B cell (primary cell): ENCODE measurements at places on chromosomes 5 and 9.

DNA sequence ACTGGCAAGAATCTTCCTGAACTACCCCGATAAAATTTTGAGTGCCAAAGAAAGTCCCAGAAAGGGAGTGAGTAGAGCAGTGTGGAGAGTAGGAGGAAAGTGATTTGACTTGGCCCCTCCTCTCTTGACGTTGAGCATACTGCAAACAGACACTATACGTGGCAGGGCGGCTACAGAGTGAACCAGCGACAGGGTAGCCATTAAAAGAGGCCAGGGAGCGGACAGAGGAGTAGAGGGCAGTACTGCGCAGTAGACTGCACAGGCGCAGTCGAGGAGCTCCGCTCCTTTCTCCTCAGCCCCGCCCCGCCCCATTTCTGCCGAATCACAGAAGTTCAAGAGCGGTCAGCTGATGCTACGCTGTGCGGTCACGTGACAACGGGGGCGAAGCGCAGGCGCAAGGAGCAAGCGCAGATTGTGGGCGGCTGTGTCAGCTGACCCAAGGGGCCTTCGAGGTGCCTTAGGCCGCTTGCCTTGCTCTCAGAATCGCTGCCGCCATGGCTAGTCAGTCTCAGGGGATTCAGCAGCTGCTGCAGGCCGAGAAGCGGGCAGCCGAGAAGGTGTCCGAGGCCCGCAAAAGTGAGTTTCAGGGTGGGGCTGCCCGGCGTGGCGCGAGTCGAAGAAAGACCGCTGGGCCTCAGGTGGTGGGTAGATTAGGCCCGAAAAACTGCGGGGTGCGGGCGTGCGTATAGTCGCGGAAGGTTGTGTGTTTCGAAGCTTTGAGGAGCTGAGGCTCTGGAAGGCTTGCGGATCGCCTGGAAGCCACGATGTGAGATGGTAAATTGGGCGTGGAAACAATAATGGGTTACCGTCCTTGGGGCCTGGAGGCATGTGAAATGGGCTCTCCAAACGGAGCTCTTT lies at the start of gene ATP6V1G1:
TSS of gene ATP6V1G1 (plus strand) at position 425 of the 858 bp plus-strand sequence. CDS start at position 495, 70 bp downstream.
- H3K4me1 ChIP-seq, result peaks cover 39% of the 10 kb centered on the region
- no peaks in the 10 kb centered on the region for H3K27me3 ChIP-seq
- H3K36me3 ChIP-seq, result peaks cover 7% of the 10 kb centered on the region
- H3K4me3 ChIP-seq, result peak within 1 kb of the TSS; percentile 93
- DNase-seq, result peak; percentile 99
- H3K27ac ChIP-seq, result peak within 1 kb of the TSS; percentile 93

DNA sequence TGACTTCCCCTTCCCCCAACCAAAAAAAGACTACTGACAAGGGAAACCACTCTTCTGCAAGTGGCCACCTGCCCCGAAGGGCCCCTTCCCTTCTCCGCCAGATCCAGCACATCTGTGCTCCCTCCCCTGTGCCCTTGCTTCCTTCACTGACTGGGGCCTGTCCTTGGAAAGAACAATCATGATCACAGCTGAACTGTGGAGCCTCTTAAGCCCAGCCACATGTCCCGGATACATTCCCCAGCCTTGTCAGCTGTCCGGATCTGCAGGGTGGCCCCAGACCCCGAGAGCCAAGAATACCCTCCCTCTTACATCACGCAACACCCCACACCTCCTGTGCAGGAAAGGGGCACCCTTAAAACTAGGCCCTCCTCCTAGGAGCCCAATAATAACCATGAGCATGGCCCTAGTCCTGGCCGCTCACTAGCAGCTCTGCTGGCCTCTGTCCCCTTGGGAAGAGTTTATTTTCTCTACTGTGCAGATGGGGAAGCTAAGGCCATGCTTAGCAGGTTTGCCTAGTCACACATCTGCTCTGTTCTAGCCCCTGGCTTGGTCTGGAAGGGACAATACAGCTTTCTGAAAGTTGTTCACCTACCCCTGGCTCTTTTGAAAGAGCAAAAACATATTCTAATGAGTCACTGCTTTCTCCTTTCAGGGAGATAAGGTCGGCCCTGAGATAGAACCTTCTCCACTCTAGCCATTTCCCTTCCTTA lies 3.8 kb downstream of the SPRY4 start:
- no peak for DNase-seq
- peaks cover 60% of the 10 kb centered on the region for H3K4me1 ChIP-seq
- H3K4me3 ChIP-seq, result no peak overlapping the region
- H3K36me3 ChIP-seq, result no peaks in the 10 kb centered on the region

DNA sequence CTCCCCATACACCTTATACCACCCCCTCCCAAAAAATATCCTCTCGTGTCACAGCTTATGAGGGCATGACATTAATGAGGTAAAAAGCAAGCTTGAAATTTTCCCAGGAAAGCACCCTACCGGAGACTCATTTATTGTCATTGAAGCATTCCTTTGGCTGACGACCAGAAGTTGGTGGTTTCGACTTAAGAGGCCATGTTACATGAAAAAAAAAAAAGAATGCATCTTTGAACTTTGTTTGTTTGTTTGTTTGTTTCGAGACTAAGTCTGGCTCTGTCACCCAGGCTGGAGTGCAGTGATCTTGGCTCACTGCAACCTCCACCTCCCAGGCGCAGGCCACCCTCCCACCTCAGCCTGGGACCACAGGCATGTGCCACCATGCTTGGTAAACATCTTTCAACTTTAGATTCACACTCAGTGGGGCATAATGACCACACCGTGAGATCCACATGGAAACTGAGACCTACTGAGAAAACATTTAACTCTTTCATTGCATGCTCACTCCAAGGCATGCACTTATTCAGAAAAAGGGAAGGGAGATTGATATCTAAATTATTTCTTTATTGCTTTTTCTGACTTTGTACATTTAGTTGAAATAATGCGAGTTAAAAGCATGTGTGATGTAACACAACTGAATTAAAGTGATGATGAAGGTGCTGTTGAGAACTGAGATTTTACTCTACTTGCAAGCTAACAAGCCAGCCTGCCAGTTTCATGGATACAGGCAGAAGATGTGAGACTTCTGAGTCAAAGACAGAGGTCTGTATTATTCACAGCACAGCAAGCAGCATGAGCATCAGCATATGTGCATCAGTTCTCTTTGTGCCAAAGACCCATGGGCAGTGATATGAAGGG lies 5.1 kb upstream of the RAB14 start:
- peaks cover 28% of the 10 kb centered on the region for H3K4me1 ChIP-seq
- peak overlapping the region; percentile 48 for H3K4me3 ChIP-seq
- no peak for DNase-seq
- no peaks in the 10 kb centered on the region for H3K27me3 ChIP-seq
- peak overlapping the region; percentile 82 for H3K27ac ChIP-seq

DNA sequence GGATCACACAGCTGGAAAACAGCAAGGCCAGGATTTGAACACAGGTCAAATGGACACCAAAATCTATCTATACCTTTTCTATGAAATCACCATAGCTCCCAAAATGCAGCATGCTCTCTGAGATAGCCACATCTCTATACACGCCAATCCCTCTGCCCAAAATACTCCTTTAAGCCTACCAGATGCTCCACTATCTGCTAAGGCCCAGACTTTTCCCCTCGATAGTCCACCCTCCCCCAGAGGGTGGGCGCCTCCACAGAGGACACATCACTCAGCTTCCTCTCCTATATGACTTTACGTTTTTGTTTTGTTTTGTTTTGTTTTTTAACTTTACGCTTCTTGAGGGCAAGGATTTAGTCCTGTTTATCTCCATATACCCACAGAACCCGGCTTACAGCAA lies 46.8 kb downstream of the MTMR12 start:
- H3K4me3 ChIP-seq, result no peak overlapping the region
- no peaks in the 10 kb centered on the region for H3K27me3 ChIP-seq
- DNase-seq, result no peak
- peaks cover 15% of the 10 kb centered on the region for H3K4me1 ChIP-seq
- peaks cover 10% of the 10 kb centered on the region for H3K36me3 ChIP-seq

GRCh38 chr5:53438486-53439472 lies 41.6 kb upstream of the FST start:
- DNase-seq, result no peak
- no peaks in the 10 kb centered on the region for H3K27me3 ChIP-seq
- H3K4me1 ChIP-seq, result no peaks in the 10 kb centered on the region
- H3K27ac ChIP-seq, result no peak overlapping the region
- H3K4me3 ChIP-seq, result no peak overlapping the region

DNA sequence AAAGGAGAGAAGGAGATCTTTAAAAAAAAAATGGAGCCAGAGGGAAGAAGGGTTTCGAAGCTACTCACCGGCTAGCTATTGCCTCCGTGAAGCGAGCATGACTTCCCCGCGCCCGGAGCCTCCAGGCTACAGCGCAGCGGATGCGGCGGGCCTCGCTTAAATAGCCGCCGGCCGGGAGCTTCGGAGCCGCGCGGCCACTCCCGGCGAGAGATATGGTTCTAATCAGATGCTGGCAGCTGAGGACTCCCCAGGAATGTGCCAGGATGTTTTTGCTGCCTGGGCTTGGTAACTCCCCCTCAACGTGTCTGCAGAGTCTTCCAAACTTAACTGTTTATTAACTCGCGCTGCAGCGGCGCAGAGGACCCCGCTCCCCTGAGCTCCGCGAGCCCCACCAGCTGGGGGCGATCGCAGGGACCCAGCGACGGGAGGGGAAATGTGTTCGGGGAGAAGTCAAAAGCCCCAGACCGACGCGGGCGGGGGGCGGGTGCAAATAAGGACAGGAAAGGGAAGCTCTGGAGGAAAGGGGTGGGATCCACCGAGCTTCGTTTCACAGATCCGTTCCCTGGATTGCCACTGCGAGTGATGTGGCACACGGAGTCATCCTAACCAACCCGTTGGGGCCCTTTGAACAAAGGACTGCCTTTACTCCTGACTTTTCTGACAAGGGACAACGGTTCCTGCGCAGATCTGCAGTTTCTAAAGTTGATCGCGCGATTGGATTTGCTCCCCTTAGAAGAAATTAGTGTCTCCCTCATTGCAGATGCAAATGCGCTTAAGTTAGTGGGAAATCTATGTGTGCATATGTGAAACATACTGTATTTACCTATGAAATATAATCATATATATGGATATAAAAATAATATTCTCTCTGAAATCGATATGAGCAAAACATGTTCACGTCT lies at the start of gene DAB2:
TSS of gene DAB2 (minus strand) at position 245 of the 902 bp plus-strand sequence. CDS start 30,660 bp downstream, outside the sequence.
- H3K4me1 ChIP-seq, result peaks cover 13% of the 10 kb centered on the region
- H3K36me3 ChIP-seq, result no peaks in the 10 kb centered on the region
- no peak within 1 kb of the TSS for H3K27ac ChIP-seq
- no peaks in the 10 kb centered on the region for H3K27me3 ChIP-seq

DNA sequence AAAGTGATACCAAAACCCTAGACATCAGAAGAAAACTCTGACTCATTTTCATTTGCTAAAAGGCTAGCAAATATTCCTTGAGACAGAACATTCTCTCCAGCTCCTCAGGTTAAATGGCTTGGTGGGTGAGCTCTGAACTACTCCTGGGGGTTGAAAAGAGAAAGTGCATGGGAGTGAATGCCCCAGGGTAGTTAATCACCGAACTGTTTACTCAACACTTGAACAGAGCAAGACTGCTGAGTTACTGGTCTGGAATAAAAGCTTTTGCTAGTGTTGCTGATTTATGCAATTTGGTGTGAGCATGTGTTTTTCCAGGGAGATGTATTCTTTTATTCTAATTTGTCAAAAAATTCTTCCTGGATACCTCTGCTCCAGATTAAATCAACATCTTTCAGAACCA lies 88.3 kb upstream of the PRDM9 start:
- H3K4me1 ChIP-seq, result no peaks in the 10 kb centered on the region
- no peak overlapping the region for H3K4me3 ChIP-seq
- H3K27ac ChIP-seq, result no peak overlapping the region
- H3K36me3 ChIP-seq, result no peaks in the 10 kb centered on the region
- no peak for DNase-seq

DNA sequence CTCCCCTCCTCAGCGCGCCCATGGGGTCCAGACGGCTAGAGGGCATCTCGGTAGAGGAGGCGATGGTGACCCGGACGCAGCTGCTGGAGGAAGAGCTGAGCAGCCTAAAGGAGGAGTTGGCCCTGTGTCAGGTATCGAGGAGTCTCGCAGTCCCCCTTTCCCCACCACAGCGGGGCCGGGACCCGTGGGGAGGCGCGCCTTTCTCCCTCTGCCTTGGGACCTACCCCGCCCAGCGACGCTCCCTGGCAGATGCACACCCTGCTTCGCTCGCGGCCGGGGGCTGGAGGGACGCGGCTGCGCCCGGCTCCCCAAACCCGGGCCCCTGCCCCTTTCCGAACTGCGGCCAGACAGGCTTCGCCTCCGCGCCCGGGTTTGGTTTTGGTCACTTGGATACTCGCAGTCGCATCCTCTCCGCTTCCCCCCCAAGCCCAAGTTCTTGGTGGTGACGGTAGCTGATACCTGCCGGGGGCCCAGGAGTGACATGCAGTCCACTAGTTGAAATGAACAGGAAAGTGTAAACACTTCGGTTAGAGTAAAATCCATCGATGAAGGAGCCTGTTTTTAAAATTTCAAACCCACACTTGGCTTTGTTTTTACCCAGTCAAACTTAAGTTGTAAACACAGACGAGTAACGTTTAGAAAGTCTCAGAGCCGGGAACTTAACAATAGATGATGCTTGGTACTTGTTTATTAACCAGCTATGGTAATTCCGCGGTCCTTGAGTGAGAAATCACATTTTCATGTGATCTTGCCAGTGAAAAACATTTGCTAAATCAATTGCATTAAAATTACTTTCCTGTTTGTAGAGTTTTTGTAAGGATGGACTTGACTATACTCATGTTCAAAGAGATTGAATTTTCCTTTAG lies 688 bp downstream of the CNTLN start:
- no peaks in the 10 kb centered on the region for H3K27me3 ChIP-seq
- no peak overlapping the region for H3K27ac ChIP-seq
- peak overlapping the region; percentile 55 for H3K4me3 ChIP-seq
- DNase-seq, result no peak

DNA sequence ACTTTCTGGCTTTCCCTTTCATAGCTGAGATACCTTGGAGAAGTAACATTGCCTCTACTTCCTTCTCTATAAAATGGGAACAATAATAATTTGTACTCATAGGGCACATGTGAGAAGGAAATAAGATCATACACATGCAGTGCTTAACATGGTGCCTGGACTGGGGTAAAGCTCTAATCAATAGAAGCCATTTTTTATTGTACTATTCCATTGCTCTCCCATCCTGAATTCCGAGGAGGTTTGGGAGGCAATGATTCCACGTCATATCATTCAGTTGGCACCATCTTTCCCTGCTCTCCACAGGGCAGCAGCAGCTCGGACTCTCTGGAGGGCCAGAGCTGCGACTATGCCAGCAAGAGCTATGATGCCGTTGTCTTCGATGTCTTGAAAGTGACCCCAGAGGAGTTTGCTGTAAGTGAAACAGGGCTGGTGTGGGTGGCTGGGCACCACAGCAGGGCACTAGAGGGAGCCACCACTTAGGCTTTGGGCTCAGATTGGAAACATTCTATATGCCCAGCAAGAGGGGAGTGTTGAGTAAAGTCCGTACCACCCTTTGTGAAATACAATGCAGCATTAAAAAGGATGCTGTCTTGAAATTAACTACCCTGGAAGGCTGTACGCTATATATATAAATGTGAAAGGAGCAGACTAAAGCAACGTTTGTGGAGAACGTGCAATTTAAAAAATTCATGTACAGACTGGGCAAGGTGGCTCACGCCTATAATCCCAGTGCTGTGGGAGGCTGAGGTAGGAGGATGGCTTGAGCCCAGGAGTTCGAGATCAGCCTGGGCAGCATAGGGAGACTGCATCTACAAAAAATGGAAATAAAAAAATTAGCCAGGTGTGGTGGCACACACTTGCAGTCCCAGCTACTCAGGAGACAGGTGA lies 51.2 kb downstream of the RALGPS1 start:
- DNase-seq, result no peak
- peaks cover 9% of the 10 kb centered on the region for H3K36me3 ChIP-seq
- no peaks in the 10 kb centered on the region for H3K4me1 ChIP-seq
- no peak overlapping the region for H3K4me3 ChIP-seq

- peaks cover 42% of the 10 kb centered on the region for H3K4me1 ChIP-seq
- no peak overlapping the region for H3K27ac ChIP-seq
- no peaks in the 10 kb centered on the region for H3K36me3 ChIP-seq
- H3K4me3 ChIP-seq, result no peak overlapping the region
- DNase-seq, result no peak
- no peaks in the 10 kb centered on the region for H3K27me3 ChIP-seq
Observed at GRCh38 chr9:136760424-136760823, 2.4 kb upstream of the LCN8 start.
